ENCODE measurements at places on chromosomes 5 and 9.
A peak's percentile ranks its signal among the peaks of the same experiment; 100 is the strongest.

- H3K27ac ChIP-seq, result no peak overlapping the region
- peaks cover 67% of the 10 kb centered on the region for H3K27me3 ChIP-seq
- H3K36me3 ChIP-seq, result peaks cover 5% of the 10 kb centered on the region
- ATAC-seq, result no peak
- H3K4me1 ChIP-seq, result peaks cover 7% of the 10 kb centered on the region
Measured at GRCh38 chr5:93576994-93577853, 3.8 kb downstream of the NR2F1-AS1 start.

DNA sequence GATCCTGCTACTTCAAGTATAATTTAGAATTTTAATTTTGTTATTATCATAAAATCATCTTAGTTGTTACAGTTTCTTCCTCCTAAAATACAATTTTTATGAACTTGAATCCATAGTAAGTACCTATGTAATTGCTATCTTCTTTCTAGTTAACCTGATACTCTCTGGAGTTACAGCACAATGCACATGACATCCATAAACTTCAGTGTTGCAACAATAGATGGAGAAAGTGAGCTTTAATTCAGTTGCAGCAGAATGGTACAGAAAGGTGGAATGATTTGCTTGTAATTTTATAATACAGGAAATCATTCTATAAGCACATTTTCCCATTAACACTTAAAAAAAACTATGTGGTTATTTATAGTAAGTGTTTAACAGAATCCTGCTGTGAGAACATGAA, 372.0 kb downstream of the CDH9 start:
- no peaks in the 10 kb centered on the region for H3K36me3 ChIP-seq
- H3K27me3 ChIP-seq, result no peaks in the 10 kb centered on the region
- ATAC-seq, result no peak
- no peak overlapping the region for H3K27ac ChIP-seq
- H3K4me3 ChIP-seq, result no peak overlapping the region

- peaks cover 8% of the 10 kb centered on the region for H3K27me3 ChIP-seq
- H3K36me3 ChIP-seq, result no peaks in the 10 kb centered on the region
- H3K4me3 ChIP-seq, result no peak overlapping the region
- no peaks in the 10 kb centered on the region for H3K4me1 ChIP-seq
- ATAC-seq, result no peak
Measured at GRCh38 chr5:101689306-101689705, 606.8 kb downstream of the SLCO4C1 start.

DNA sequence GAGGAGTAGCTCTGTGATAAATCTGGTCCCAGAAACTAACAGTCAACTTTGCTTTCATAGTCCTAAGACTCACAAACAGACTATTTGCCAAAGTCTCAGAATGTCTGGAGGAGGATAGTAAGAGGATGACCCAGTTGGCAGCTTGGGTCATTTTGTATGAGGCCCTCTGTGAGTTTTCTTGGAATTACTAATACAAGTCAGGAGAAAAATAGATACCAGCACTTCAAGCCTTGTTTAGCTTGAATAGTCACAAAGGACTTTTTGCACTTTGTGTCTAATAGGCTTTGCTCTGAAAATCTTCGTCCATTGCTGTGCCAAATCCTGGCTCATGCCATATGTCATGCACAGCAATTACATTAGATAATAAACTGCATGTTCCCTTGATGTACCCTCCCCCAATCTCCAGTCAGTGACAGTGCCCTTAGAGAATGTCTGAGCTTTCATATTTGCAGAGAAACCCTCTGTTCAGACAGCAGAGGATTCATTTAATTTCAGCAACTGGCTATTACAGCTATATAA, 612.8 kb downstream of the CSNK1G3 start:
- no peaks in the 10 kb centered on the region for H3K4me1 ChIP-seq
- no peak for ATAC-seq
- H3K27me3 ChIP-seq, result no peaks in the 10 kb centered on the region
- no peak overlapping the region for H3K4me3 ChIP-seq
- H3K36me3 ChIP-seq, result no peaks in the 10 kb centered on the region
- H3K27ac ChIP-seq, result no peak overlapping the region

GRCh38 chr5:145775893-145776444, 59.2 kb downstream of the PRELID2 start:
- H3K4me1 ChIP-seq, result no peaks in the 10 kb centered on the region
- ATAC-seq, result no peak
- H3K36me3 ChIP-seq, result no peaks in the 10 kb centered on the region
- no peaks in the 10 kb centered on the region for H3K27me3 ChIP-seq
- no peak overlapping the region for H3K4me3 ChIP-seq

DNA sequence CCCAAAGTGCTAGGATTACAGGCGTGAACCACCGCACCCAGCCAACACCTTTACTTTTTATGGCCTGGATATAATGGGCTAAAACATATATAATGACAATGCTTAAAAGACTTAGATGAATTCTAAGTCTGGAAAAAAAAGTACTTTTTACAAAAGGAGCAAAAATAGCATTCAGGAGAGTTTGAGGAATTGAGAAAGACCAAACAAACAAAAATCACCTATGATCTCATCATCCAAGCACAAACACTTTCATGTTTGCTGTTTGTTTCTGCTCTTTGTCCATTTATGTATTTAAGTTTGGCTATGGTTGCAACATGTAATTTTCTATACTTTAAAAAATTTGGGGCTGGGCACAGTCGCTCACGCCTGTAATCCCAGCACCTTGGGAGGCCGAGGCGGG, 54.8 kb upstream of the RIC1 start:
- no peak overlapping the region for H3K27ac ChIP-seq
- no peak overlapping the region for H3K4me3 ChIP-seq

GRCh38 chr5:137501846-137502406, 2.8 kb upstream of the SPOCK1 start:
- H3K36me3 ChIP-seq, result no peaks in the 10 kb centered on the region
- no peak overlapping the region for H3K4me3 ChIP-seq
- ATAC-seq, result no peak
- H3K4me1 ChIP-seq, result no peaks in the 10 kb centered on the region
- peaks cover 20% of the 10 kb centered on the region for H3K27me3 ChIP-seq
- H3K27ac ChIP-seq, result no peak overlapping the region

GRCh38 chr9:78011049-78011448, 20.6 kb downstream of the GNAQ start:
- H3K27ac ChIP-seq, result peak overlapping the region; percentile 83
- H3K4me3 ChIP-seq, result peak overlapping the region; percentile 64
- H3K4me1 ChIP-seq, result peaks cover 29% of the 10 kb centered on the region
- H3K27me3 ChIP-seq, result no peaks in the 10 kb centered on the region

DNA sequence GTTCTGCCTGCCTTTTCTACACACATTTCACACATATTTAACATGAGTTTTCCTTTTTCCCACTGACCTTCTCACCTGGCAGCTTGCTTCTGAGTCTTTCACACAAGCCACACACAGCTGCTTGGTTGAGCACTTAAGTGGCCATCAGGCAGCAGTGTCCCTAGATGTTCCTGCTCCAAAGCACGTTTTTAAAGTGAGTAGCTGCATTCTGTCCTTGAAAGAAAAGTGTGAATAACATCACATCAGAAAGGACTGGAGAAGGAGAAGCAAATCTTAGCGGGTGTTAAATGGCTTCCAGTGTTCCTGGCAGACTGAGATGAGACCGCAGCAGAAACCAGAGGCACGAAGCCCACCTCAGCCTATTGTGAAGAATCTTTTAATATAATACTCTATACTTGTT, 209.2 kb upstream of the IRX4 start:
- peaks cover 4% of the 10 kb centered on the region for H3K27me3 ChIP-seq
- no peaks in the 10 kb centered on the region for H3K36me3 ChIP-seq
- H3K4me3 ChIP-seq, result no peak overlapping the region
- H3K4me1 ChIP-seq, result no peaks in the 10 kb centered on the region
- no peak overlapping the region for H3K27ac ChIP-seq

DNA sequence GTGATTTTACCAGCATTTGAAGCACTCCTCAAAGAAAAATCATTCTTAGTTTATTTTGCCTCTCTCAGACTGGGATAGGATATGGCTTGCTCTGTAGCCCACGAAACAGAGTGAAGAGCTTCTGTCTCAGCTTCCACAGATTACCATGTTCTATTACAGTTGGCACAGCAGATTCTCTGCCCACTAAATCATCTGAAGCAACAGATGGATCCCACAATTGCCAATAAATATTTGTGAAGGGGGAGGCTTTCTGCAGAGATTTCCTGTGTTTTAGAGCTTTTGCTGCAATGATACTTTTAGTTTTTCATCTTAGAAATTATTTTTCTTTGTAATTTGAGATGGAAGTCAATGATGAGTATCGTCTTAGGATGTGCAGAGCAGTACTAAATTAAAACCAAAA, 12.3 kb upstream of the MAP3K1 start:
- no peak for ATAC-seq
- H3K27me3 ChIP-seq, result no peaks in the 10 kb centered on the region
- no peaks in the 10 kb centered on the region for H3K36me3 ChIP-seq
- H3K4me1 ChIP-seq, result no peaks in the 10 kb centered on the region
- H3K4me3 ChIP-seq, result no peak overlapping the region

- no peak for ATAC-seq
- no peak overlapping the region for H3K27ac ChIP-seq
- H3K36me3 ChIP-seq, result no peaks in the 10 kb centered on the region
- H3K4me1 ChIP-seq, result no peaks in the 10 kb centered on the region
Measured at GRCh38 chr9:840343-840742, 1.2 kb upstream of the DMRT1 start.

DNA sequence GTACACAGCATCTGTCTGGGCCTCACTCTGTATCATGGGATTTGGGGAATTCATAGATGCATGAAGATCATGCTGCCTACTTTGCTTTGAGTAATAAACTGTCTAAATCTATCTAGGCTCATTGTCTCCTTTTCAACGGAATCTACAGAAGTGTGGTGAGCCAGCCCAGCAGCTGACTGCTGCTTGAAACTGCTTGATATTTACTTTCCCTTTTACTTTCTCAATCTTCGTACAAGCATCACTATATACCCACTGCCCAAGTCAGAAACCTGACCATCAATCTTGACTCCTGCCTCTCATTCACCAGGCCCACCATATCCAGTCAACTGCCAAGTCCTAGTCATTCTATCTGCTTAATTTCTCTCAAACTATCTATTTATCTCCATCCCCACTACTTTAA, 142.9 kb downstream of the NR2F1-AS1 start:
- H3K4me1 ChIP-seq, result no peaks in the 10 kb centered on the region
- H3K27ac ChIP-seq, result no peak overlapping the region
- no peaks in the 10 kb centered on the region for H3K36me3 ChIP-seq
- no peak for ATAC-seq
- peaks cover 7% of the 10 kb centered on the region for H3K27me3 ChIP-seq

DNA sequence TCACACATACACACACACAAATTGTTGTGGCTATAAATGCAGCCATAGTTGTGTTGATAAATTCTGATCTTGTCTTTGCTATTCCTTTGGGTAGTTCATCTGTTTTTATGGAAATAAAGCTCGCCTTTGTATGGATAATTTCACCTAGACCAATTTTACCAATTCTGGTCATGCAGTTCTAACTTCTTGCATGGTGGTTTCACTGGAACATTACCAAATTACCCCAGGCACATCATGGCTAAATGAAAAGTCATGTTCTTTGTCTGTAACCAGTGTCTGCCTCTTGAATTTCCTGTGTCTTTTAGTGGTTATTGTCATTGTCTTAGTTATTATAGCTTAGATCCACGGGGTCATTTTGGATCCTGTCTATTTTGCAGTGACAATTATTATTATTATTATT, 50.3 kb upstream of the TMC1 start:
- H3K4me1 ChIP-seq, result peaks cover 12% of the 10 kb centered on the region
- no peak overlapping the region for H3K4me3 ChIP-seq
- ATAC-seq, result no peak
- H3K27ac ChIP-seq, result no peak overlapping the region
- no peaks in the 10 kb centered on the region for H3K27me3 ChIP-seq

Data from activated T-helper 17 cell treated with anti-CD3 and anti-CD28 coated beads, Interleukin-2, amount 50 U/mL, for 72 hours (primary cell).